Activated naive CD8-positive, alpha-beta T cell treated with anti-CD3 and anti-CD28 coated beads, Interleukin-2, amount 10 ng/mL, durations not matched to agents 7 days and 5 days (primary cell): ENCODE measurements at places on chromosomes 1 and 21. TPM values are rescaled to one million over a fixed set of nuclear protein-coding genes. Genes with fewer than 3 reads are reported as not detected.
A peak's percentile ranks its signal among the peaks of the same experiment; 100 is the strongest.

GRCh38 chr21:44519346-44520325 is 20.4 kb downstream of the KRTAP10-1 start:
- DNase-seq: peak; percentile 20

KCNA2 gene
- total RNA-seq: 1.6 TPM

DNA sequence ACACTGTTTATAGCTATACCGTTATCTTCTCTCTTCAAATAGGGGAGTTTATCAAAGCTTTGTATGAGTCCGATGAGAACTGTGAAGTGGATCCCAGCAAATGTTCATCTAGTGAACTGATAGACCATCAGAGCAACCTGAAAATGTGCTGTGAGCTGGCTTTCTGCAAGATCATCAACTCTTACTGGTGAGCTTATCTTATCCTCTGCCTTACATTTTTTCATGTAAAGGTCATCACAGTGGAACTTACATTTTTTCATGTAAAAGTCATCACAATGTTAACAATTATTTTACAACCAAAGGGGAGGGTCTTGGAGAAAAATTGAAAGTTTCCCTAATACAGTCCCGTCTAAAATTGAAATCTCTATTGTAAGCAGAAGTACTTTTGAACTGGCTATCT is 45.2 kb downstream of the CLEC20A start:
- DNase-seq: no peak

DNA sequence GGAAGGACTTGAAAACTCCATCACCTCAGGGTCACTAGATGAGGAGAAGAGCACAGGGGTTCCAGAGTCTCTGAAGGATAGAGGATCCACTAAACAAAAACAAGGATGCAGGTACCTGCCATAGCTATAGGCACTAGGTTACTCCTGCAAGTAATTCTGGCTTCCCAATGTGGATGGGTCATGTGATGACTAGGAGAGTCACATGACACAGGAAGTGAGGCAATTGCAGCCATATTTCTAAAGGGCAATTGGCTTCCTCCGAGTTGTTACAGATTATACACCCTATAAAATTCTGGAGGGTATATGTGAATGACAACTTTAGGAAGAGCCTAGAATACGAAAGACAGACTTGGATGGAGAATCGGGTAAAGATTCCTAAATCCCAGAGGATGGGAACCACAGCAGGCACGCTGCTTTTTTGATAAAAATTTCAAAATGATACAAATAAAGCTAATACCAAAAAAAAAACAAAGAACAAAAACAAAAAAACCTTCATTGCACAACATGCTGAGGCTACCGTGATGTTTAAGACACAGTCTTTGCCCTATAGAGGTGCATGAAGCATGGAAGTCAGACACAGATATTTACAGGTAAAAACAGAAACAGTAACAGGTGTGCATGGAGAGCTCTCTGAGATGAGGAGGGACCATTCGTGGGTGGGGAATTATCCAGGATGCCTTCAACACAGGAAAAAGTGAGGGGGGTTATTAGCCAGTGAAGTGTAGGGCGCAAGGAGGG is 10.5 kb downstream of the MTX1 start:
- no peak for DNase-seq

C2CD4D gene
- total RNA-seq: 0.17 TPM

GRCh38 chr1:53014791-53015507 is 47.1 kb upstream of the PODN start:
- peak; percentile 56 for DNase-seq

ADAMTSL4 gene
- total RNA-seq: 0.30 TPM

CELA3B gene
- not detected for total RNA-seq

SERPINC1 gene
- not detected for total RNA-seq

GRCh38 chr1:198495631-198496030 is 44.8 kb downstream of the ATP6V1G3 start:
- DNase-seq: no peak

GRCh38 chr1:153526132-153526543 is 9.7 kb downstream of the S100A6 start:
- DNase-seq: peak; percentile 5

- no peak for DNase-seq
Observed at GRCh38 chr1:221204055-221204833, 325.0 kb downstream of the HLX start.

CR1L gene
- 1.1 TPM for total RNA-seq

GRCh38 chr1:75208862-75209261 is 74.7 kb downstream of the LHX8 start:
- DNase-seq: no peak

- DNase-seq: no peak
Observed at GRCh38 chr1:7471836-7472235, 299.3 kb upstream of the VAMP3 start.

OR2L2 gene
- total RNA-seq: 0.19 TPM

PRAMEF5 gene
- not detected for total RNA-seq

DNA sequence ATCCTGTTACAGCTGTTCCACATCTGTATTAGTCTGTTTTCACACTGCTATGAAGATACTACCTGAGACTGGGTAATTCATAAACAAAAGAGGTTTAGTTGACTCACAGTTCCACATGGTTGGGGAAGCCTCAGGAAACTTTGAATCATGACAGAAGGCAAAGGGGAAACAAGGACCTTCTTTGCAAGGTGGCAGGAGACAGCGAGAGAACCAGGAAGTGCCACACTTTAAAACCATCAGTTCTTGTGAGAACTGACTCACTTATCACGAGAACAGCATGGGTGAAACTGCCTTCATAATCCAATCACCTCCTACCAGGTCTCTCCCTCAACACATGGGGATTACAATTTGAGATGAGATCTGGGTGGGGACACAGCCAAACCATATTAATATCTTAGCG is 110.3 kb upstream of the TRABD2B start:
- DNase-seq: no peak

DNA sequence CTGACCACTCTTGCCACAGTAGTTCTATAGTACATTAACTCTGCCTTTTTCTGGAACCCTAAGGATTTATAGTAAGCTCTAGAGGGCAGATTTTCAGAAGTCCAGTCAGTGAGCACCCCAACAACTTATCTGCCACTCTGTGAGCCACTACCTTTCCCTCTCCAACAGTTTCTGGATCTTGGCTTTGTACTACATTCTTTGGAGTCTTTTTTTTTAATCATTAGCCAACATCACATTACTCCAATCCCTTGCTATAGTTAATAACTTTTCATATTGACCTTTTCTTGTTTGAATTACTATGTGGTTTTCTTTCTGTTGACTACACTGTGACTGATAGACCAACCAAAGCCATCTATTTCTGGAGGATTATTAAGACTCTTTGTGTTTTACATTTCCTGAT is 1596.7 kb upstream of the PRMT6 start:
- no peak for DNase-seq

DNA sequence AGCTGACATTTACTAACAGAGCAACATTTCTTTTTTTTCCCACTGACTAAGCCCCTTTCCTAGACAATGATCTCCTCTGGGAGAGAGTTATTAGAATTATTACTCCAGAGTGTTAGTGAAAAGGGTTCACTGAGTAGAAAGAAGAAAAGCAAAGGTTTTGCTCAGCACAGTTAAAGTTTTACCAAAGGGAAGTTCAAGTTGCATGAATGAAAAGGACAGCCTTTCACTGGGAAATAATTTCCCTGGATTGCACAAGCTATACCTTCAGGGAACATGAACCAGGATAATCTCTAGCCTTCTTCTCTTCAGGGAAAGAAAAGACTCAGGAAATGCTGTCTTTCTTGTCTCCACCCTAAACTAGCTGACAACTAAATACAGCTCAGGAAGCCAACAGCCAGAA is 71.4 kb upstream of the ESRRG start:
- no peak for DNase-seq

- no peak for DNase-seq
Observed at GRCh38 chr1:8477166-8477982, 159.5 kb downstream of the SLC45A1 start.

CDC42BPA gene
- 0.91 TPM for total RNA-seq

GRCh38 chr1:226599636-226600238 is 51.2 kb downstream of the STUM start:
- DNase-seq: no peak

GSTM3 gene
- total RNA-seq: 5.0 TPM

- DNase-seq: no peak
Observed at GRCh38 chr1:29532285-29532684, 296.0 kb downstream of the PTPRU start.

DNA sequence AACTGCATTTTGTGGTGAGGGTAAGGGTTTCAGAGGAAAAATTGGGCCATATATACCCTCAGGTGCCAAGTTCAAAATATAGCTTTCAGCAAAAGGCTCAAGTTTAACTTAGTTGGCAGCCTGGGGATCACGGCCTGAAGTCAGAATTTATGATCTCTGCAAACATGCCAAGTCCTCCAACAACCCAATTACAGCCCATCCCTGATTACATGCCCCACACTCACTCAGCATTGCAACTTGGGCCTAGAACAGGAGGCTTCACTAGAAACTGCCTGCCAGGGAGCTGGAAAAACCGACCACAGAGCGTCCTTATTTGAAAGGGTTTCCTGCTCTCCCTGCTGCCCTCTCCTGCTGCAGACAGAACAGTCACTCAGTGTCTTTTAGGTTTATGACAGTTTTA is 12.4 kb downstream of the FYB2 start:
- DNase-seq: no peak

CHRM3 gene
- 0.20 TPM for total RNA-seq

TFF2 gene
- total RNA-seq: not detected

GRCh38 chr1:13722808-13723360 is 22.9 kb downstream of the PRDM2 start:
- no peak for DNase-seq

DNA sequence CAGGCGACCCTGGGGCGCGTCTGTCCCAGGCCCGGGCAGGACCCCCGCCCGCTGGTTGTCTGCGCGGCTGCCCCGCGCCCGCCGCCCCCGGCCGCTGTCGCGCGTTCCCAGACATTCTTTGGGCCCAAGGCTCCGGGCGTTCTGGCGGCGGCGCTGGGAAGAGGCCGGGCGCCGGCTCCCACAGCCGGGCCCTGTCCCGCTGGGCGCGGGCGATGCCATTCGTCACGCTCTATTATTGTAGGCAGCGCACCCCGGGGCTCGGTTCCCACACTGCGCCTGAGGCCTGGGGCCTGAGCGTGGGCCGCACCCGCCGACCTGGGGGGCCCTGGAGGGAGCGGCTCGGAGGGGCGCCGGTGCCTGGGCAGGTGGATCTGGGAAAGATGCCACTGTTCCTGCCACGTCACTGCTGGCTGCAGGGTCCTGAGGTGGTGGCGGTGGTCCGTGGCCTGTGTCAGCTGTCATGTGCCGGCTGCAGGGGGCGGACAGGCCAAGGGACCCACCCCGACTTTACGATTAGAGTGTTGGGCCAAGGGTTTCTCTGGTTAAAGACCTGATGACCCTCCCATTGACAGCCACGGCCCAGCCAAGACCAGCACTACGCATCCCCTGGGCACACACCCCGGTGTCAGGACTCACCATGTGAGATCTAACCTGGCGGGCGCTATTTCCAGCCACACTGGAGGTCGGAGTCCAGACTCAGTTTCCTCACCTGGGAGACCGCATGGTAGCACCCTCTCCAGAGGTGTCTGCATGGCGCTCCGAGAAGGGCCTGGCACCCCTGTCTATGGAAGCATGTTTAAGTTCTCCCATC is 55.1 kb upstream of the ADARB1 start:
- peak; percentile 30 for DNase-seq

DNA sequence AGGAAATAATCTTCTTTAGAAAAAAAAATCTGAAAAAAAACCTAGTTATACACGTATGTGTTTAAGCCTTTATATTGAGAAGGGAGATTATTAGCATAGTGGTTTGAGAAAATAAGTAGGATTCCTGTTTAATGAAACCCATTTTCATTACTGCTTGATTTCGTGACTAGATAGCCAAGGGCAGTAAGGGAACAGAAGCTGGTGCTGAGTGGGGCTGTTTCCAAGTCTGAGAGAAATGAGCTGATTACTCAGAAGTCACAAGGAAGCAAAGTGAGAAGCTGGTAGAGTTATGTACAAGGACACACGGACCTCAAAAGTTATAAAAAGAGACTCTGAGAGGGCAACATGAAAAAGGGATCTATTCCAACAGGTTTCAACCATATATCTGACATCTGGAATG is 256.5 kb downstream of the TTLL7 start:
- DNase-seq: no peak

- DNase-seq: peak; percentile 36
Observed at GRCh38 chr1:231460614-231461013, 38.5 kb upstream of the EGLN1 start.

DNA sequence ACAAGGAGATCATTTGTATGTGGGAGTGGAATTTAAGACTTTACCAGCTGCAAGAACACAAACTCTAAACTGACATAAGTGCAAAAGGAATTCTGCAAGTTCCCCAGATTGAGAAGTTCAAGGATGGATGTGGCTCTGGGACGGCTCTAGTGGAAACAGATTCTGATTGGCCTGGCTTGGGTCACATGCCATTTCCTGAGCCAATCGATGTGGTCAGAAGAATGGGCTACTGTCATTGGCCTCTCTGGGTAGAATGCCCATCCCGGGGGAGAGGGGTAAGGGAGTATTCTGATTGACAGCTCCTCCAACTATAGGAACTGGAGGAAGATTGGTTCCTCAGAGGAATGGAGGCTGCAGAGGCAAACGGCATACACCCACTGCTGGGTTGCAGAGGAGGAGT is 6.0 kb upstream of the IFNLR1 start:
- DNase-seq: no peak

LRRIQ3 gene
- total RNA-seq: 1.8 TPM

GRCh38 chr1:203025686-203026030 is 633 bp upstream of the PPFIA4 start:
- no peak for DNase-seq

BARHL2 gene
- not detected for total RNA-seq

GRCh38 chr1:64744492-64745180 is at the start of gene RAVER2:
Gene RAVER2 (plus strand): TSS chr1:64745075. CDS start chr1:64745173, 98 bp downstream.
- peak; percentile 77 for DNase-seq

GRCh38 chr1:79859212-79859948 is 852.9 kb upstream of the ADGRL4 start:
- no peak for DNase-seq

DYRK3 gene
- 2.7 TPM for total RNA-seq

LCE6A gene
- total RNA-seq: not detected

PTPN22 gene
- total RNA-seq: 82.9 TPM

CD1B gene
- not detected for total RNA-seq

LCK gene
- total RNA-seq: 472 TPM

DNA sequence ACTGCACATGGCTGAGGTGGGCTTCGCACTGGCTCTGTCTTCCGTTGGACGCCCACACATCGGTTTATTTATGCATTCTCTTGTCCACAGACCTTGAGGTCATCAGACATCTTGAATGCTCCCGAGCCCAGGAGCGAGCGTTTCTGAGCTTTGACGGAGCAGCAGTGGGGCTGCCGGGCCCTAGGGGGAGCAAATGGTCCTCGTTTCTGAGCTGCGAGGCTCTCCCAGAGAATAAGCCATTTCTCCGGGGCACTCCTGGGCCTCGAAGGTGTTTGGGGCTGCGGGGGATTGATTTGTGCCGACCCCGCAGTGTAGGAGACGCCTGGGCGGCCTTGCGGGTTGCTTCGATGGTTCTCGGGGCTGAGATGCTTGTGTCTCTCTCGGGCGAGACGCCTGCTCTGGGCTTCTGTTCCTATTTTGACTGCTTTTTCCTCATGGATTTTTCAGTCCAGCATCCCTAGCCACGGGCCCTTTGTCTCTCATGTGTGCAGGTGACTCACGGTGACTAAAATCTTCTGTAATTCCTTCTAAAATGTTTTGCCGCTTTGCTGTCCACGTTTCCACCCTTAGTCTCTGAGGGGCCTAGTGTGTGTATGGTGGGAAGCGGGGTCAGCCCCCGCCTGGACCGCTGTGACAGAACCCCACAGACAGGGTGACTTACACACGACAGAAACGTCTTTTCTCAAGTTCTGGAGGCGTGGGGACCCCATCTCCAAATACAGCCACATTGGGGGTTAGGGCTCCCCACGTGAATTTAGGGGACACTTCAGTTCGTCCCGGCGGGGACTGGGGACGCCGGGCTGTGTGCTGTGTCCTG is 62.1 kb downstream of the FAAP20 start:
- no peak for DNase-seq

SYCP1 gene
- not detected for total RNA-seq

KANK4 gene
- not detected for total RNA-seq
